ENCODE measurements at places on chromosomes 4 and X.
A peak's percentile ranks its signal among the peaks of the same experiment; 100 is the strongest.

DNA sequence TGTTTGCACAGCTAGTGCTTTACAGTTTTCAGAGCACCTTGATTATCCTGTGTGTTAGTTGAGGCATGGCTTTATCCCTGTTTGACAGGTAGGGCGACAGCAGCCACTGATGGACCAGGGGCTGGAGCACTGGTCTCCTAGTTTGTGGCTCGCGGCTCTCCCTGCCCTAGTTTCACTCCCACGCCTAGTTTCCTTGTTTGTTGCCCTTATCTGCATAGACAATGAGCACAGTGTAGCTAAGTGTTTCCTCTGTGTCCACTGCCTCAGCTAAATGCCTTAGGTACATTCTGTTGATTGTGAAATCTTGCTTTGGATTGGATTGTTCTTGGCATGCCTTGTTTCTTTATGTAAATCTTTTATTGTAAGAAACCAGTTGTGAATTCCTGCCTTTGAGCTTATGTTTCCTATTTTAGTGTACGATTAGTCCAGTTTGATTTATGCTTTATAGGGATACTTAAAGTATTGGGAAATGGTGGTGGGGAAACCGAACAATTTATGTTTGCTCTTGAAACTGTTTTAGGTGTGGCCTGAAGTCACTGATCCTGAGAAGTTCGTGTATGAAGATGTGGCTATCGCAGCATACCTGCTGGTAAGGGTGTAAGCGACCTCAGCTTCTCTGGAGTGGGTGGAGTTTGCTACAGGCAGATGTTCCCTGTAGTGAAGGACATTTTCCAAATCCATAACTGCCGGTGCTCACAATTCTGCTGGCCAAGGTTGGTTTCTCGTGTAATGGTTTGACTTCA is 11.0 kb downstream of the TRMT44 start:
- DNase-seq, result no peak

DNA sequence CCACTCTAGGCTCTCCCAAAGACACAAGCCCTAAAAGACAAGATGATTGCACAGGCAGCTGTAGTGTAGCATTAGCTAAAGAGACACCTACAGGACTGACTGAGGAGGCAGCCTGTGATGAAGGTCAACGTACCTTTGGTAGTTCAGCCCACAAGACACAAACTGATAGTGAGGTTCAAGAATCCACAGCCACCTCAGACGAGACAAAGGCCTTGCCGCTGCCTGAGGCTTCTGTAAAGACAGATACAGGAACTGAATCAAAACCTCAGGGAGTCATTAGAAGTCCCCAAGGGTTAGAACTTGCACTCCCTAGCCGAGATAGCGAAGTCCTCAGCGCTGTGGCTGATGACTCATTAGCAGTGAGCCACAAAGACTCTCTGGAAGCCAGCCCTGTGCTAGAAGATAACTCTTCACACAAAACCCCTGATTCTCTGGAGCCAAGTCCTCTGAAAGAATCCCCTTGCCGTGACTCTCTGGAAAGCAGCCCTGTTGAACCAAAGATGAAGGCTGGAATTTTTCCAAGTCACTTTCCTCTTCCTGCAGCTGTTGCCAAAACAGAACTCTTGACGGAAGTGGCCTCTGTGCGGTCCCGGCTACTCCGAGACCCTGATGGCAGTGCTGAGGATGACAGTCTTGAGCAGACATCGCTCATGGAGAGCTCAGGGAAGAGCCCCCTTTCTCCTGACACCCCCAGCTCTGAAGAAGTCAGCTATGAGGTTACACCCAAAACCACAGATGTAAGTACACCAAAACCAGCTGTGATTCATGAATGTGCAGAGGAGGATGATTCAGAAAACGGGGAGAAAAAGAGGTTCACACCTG is 306.3 kb downstream of the ANK2 start:
- DNase-seq, result no peak

DNA sequence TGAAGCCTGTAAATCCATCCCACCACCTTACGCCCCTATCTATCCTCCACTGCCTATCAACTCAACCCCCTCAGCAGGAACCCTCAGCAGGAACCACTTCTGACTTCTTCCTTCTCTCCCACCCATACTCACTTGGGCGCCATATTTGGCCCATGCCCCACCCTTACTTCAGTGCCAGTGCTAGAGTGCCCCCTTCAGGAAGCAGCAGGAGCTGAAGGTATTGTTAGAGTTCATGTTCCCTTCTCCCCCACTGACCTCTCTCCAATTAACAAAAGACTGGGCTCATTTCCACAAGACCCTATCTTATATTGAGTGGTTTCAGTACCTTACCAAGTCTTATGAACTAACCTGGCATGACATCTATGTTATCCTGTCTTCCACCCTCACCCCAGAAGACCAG is 363.1 kb upstream of the SLIT2 start:
- no peak for DNase-seq

DNA sequence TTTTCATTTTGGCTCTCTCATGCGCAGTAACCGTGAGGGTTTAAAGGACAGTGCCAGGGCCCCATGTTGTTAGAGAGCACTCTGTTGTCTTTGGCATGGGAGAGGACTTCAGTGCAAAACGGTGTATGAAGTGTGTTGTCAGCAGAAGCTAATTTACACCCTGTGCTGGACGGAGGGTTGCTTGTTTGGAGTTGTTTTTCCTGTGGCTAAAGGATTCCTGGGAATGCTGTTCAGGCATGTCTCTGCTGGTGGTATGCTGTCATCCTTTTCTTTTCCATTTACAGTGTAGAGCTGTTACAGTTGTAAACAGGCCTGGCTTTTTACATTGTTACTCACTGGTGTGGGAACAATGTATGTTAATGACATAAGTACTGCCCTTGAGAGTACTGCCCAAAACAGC is 206.3 kb downstream of the CBR4 start:
- no peak for DNase-seq

DNA sequence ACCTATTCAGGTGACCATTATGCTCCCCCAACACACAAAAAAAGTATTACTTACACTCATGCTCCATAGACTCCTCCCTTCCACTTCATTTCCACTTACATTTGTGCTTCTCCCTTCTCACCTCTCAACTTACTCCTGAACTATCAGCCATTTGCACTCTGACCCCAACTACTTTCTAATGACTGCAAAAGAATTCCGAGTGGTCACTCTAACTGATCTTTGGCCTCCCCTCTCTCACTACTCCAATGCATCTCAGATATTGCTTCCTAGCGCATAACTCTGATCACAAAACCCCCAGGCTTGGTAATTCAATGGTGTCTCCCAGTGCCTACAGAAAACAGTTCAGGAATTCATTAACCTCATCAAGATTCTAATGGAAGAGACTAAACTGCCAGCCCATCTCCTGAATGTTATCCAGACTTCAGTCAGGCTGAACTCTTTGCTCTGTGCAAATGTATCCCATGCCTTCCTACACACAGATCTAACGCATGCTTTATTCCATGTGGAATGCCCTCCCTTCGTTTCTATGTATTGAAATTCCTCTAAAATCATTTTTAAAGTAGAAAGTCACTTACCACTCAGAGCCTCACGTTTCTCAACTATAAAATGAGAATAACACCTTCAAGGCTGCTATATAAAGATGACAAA is 61.1 kb downstream of the FRYL start:
- DNase-seq, result no peak

- no peak for DNase-seq
Measured at GRCh38 chrX:769796-770195, 139.2 kb downstream of the SHOX start.

- no peak for DNase-seq
Measured at GRCh38 chrX:118780911-118781310, 42.7 kb upstream of the ZCCHC12 start.

DNA sequence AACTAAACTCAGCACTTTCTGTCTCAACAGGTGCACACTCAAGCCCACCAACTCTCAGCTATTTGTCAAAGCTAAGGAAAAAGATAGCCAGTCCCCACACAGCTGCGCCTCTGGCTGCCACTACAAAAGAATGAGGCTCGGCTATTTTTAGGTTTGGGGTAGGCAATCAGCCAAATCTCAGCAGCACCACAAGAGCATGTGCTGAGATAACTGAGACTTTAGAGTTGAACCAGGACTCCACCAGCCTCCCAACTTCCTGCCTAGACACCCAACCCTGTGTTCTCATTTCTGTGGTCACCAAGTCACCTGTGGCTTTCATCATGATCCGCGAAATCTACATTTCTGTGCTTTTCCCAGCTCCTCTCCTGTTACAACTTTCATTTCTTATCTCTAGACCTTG is 28.0 kb downstream of the DMD start:
- DNase-seq, result no peak

DNA sequence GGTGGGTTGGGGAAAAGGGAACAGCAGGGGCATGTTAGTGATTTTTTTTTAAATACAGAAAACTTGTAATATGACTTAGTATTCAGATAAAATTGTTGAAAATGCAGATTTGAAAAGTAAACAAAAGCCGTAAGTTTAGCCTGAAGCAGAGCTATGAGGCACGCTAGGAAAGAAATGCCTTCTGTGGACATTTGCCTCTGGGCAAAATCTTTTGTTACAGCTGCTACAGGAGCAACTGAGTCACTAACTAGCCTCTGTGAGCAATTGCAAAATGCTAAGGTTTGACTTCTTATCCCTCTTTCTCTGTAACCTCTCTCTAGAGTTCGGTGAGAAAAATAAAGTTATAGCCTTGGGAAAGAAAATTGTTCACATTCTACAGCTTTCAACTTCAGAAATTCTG is 350.0 kb downstream of the SLC7A11 start:
- no peak for DNase-seq

DNA sequence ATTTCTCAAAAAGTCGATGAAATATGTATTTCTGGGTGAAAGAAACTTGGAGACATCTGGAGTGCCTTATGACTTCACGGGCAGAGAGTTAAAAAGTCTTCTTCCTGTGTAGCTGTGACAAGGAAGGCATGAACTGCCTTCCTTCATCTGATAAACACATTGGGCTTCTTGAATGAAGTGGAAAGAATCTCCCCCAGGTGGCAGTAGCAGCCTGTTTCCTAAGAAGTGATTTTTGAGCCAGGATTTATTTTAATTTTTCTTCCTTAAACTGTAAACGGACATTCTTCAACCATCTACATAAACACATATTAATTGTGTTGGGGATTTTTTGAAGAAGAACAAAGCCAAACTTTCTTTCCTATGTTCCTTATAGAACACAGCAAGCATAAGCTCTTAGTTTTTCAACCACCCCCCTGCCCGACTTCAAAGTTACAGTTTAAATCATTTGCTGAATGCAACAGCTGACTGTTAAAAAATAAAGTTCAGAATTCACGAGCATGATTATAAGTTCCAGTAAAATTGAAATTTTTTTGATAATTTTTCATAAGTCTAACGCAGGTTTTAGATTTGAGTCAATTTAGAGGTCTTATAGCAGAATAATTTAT is 980 bp upstream of the GIMD1 start:
- DNase-seq, result peak; percentile 59

DNA sequence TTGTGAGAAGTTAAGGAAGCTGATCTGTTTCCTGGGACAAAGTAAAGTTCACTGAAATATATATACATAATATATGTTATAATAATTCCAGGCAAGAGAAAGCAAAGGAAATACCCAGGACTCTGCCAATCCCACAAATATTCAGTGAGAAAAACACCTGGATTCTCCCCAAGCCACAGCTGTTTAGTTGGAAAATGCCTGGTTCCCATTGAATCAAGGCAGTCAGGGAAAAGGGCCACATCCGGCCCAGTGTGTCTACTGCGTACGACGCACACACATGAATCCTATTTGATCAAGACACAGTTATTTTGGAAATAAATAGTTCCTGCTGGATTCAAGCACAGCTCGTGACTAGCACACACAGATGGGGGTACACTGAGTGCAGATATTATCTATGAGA is 6.3 kb upstream of the DCHS2 start:
- DNase-seq, result no peak

DNA sequence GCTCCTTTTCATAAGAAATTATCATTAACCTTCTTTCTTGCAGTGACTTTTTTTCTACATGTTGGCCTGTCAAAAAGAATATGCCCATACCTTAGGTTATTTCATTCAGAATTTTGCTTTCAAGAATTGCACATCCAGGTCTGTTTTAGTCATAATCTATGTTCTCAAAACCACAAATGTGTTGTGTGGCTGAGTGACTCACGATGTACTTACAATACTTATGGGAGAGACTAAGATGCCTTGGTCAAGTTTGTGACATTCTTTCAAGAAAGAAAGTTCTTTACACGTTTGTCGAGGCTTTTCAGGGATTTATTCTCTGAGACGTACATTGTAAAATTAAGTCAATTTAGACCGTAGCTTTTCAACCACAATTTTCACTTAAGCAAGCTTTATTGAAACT is 396.7 kb downstream of the FSTL5 start:
- DNase-seq, result no peak

DNA sequence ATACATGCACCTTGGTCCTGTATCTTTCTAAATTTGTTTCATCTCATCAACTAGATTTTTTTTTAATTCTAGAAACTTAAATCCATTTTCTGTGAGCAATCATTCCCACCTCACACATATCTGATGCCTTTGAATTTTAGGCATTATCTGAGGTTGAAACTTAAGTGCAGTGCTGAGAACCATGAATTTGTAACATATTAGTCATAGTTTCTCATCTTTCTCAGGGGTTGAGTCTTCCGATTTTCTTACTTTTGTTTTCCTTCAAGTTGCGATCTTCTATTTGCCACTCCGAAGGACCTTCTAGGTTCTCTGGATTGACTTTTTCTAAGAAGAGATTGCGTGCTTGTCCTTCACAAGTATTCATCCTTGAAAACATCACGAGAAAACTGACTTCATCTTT is 3.7 kb upstream of the NR0B1 start:
- no peak for DNase-seq

All from SW 1271 (cell line).